ENCODE measurements at places on chromosomes 7 and 10.

DNA sequence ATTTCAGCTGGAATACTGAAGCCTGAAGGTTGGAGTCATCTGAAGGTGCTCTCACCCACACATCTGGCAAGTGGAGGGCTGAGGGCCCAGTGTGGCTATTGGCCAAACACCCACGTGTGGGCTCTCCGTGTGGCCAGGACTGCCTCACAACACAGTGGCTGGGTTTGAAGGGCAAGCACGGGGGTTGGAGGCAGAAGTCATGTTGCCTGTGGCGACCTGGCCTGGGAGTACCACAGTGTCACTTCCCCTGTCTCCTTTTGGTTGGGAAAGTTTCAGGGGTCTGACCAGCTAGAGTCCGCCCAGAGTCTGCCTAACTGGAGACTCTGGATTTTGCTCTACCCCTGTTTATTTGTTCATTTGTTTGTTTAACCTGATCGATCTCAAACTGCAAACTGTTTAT is 169.5 kb downstream of the DNAJB6 start:
- DNase-seq: no peak

GRCh38 chr10:97873569-97873968 is 23.9 kb downstream of the GOLGA7B start:
- DNase-seq: no peak

DNA sequence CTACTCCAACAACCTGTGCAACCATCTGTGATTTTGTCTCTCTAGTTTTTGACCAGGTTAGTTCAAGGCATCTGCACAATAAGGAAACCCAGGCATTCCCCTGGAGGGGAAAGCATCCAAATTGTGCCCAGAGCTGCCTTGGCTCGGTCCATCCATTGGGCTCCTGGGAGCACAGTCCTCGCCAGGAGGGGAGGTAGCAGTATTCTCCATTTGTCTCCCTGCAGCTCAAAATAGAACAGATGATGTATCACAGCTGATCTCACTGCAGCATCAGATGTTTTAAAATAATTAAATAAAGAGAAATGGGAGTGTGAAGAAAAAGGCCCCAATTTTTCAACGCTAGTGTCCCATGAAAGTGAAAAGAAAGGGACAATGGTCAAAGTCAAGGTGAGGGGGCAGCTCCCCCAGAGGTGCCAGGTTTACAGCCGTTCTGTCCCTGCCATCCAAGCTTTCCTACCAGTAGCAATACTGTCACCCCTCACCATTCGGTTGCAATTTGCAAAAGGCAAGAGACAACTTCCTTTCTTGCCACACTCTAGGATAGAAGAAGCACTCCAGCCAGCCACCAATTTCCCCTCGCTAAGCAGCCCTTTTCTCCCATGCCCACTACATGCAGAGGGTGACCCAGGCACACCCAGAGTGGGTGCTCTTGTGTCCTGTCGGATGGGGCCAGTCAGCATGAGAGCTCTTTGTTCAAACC is 43.7 kb downstream of the KCNMA1 start:
- DNase-seq: no peak

DNA sequence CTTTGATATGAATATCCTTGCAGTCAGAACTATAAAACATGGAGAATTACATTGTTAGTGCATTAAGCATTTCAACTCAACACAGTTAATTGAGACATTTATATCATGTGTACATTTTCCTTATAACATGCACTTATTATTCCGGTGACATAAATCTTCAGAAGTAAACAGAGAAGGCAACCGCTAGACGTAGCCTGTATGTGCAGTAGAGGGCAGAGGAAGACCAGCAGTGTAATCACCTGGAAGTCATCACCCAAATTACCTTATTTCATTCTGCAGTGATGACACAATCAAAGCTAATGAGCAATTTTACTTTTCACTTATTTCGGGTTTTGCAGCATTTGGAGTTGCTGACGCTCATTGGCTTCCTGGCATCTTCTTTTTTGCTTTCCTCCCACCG is 394.6 kb downstream of the SDK1 start:
- no peak for DNase-seq

DNA sequence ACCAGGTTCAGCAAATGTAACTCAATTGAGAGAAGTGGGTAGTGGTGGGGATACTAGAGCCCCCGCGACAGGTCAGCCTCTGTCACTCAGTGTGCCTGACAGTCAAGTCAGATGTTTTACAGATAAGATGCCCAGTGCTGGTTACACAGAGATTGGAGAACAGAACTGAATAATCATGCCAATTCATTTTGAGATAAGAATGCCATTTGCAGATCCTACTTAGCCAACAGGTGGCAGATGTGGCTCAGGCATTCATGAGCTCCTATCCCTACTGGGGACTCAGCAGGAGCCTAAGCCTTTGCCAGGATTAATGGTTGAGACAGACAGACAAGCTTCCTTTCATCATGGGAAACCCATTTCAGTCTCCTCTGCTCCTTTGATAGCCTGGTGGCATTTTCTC is 137.8 kb downstream of the MAPK8 start:
- DNase-seq: no peak

GRCh38 chr7:47908720-47909119 is 39.5 kb downstream of the PKD1L1 start:
- DNase-seq: no peak

DNA sequence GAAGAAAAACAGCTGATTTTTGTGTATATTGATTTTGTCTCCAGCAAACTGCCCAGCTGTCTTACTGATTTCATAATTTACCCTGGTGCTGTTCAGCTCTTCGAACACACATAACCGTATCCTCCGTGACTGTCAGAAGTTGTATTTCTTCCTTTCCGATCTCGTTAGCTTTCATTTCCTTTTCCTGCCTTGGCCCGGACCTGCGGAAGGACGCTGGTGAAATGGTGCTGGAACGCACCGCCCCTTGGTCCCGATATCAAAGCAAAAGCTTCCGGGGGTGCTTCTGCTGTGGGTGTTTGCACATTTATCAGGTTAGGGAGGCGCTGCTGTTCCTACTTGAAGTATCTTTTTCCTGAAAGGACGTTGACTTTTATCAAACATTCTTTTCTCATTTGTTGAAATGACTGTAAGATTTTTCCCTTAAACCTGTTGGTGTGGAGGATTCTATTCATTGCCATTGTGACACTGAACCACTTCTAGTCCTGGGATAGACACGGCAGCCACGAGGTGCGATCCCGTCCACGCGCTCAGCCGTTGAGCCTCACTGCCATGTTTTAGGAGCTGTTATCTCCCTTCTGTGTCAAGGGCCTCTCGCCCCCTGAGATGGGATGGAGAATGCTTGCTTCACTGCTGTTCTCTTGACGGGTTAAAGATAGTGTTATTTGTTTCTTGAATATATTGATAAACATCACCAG is 72.6 kb downstream of the FOXL3 start:
- DNase-seq: no peak

GRCh38 chr10:15606377-15606776 is 113.3 kb downstream of the ITGA8 start:
- no peak for DNase-seq

GRCh38 chr10:111267673-111268072 is 190.8 kb downstream of the ADRA2A start:
- no peak for DNase-seq

- DNase-seq: no peak
These were observed 424.7 kb upstream of the FOXK1 start for GRCh38 chr7:4257146-4258111.

- DNase-seq: no peak
These were observed 245.5 kb upstream of the PPP2R2D start for GRCh38 chr10:131655101-131655849.

GRCh38 chr7:23544913-23545354 is 13.2 kb upstream of the TRA2A start:
- DNase-seq: no peak

GRCh38 chr10:43972976-43973647 is 324.4 kb upstream of the ZNF32 start:
- DNase-seq: no peak

GRCh38 chr10:12067336-12067735 is 1.4 kb upstream of the DHTKD1 start:
- DNase-seq: no peak

DNA sequence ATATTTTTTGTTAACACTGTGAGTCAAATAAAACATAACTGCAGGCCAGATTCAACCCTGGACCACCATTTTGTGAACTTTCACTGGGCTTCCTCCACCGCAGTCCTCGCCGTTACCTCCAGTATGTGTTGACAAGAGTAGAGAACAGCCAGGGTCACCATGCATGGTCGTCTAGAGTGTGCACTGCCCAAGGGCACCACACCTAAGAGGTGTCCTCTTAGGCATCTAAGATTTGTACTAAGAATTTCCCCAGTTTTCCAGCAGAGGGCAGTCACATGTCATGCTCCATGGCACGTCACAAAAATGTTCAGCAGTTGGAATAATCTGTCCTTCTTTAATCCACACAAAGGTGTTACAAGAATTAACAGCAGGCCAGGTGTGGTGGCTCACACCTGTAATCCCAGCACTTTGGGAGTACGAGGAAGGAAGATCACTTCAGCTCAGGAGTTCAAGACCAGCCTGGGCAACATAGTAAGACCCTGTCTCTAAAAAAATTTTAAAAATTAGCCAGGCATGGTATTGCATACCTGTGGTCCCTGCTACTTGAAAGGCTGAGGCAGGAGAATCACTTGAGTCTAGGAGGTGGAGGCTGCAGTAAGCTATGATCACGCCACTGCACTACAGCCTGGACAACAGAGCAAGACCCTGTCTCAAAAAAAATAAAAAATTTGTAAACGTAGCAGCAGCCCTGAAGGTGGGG is 71.2 kb upstream of the FOXK1 start:
- DNase-seq: no peak

- DNase-seq: no peak
These were observed at the start of gene CYP17A1 for GRCh38 chr10:102837230-102837721. Gene CYP17A1 (minus strand): TSS chr10:102837413. CDS start chr10:102837361, 52 bp downstream.

DNA sequence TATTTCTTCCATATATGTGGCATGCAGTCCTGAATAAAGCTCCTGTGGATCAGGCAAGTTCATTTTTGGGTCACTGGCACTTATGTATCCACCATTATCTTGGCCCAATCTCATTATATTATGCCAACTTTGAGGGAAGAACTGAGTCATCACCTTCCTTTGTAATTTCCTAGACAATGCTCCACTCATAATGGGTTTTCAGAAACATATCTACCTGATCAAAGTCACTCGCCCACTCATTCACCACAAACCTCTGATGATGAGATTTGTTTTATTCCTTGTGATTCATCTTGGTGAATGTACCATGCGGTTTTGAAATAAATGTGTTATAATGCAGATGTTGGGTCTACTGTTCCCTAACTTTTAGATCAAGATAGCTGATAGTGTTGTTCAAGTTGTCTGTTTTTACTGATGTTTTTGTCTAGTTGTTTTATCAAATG is 525.8 kb downstream of the KIF20B start:
- no peak for DNase-seq

DNA sequence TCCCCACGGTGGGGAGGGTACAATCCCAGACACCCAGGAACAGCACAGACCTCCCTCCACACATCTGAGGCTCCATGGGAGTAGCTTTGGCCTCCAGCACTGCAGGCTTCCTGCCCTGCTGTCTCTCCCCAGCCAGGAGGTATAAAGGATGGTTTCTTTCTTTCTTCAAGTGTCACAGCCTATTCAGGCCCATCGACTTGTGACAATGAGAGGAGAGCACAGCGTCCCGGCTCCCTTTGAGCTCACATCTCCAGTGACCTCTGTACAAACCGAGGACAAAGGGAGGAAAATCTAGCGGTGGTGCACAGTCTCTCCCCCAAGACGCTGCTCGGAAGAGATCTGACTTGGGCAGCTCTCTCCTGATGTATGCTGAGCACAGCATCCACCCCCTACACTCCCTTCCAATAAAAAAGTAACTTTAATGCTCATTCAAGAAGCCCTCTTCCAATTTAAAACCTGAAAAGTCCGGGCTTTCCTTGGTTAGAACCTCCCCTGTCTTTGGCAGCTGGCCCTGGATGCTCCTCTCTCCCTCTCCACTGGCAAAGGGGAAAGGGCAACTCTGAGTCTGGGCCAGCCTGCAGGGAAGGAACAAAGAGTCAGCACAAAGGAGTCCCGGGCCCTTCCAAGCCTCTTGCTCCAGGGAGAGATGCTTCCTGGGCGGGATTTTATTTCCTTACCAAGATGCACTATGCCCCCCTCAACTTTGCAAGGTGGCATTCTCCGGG is 18.0 kb downstream of the CHST15 start:
- no peak for DNase-seq

- DNase-seq: no peak
These were observed 36.9 kb upstream of the KDM7A start for GRCh38 chr7:140213684-140214074.

- DNase-seq: no peak
These were observed 14.3 kb downstream of the HKDC1 start for GRCh38 chr10:69234447-69234846.

GRCh38 chr7:44537442-44537841 is 3.7 kb downstream of the NPC1L1 start:
- DNase-seq: no peak

GRCh38 chr10:61897671-61898434 is 3.6 kb upstream of the ARID5B start:
- DNase-seq: no peak

DNA sequence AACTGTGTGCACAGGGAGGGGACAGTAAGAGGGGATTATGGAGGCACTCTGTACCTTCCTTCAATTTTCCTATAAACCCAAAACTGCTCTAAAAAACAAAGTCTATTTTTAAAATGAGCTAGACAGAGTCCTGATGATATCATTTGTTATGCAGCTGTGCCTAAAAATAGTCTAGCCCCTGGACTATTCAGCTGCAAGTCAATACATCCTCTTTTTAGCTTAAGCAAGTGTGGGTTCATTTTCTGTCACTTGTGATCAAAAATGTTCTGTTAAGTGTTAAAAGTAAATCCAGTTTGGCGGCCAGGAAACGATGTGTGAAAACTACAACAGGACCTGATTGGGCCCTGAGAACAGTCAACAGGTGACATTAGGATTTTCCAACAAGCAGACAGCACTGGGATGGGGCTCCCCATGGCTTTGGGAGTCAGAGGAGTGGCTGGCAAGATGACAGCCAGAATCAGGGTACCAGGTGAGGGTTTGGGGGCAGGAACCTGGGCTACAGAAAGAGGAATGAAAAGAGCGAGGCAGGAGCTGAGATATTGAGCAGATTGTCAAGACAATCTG is 33.9 kb downstream of the FAM107B start:
- no peak for DNase-seq

GRCh38 chr10:11237571-11237970 is 219.9 kb downstream of the CELF2 start:
- DNase-seq: no peak

- no peak for DNase-seq
These were observed 1.2 kb downstream of the AGR3 start for GRCh38 chr7:16880554-16880953.

- no peak for DNase-seq
These were observed 108.8 kb downstream of the SGMS1 start for GRCh38 chr10:50514995-50515394.

DNA sequence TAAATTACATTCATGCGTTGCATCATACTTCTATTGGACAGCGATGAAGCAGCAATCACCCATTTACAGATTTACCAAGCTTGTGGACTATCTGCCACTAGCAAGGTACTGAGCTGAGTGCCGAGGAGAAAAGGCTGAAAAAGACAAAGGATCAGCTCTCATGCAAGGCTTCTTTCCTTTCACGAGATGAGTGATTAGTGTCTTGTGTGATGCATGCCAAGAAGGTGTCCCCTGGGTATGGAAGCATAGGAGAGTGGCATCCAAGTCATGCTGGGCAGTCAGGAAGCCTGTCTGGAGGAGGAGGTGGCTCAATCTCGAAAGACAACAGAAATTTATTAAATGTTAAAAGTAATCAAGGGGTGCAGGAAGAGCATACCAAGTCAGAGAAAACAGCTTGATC is 40.9 kb downstream of the ACSM6 start:
- no peak for DNase-seq

GRCh38 chr10:77296534-77297392 is 340.8 kb downstream of the KCNMA1 start:
- no peak for DNase-seq

Data from stimulated activated CD4-positive, alpha-beta T cell treated with anti-CD3 and anti-CD28 coated beads, Interleukin-1b, Interleukin-23, amount 100 ng/mL, for 1 hour (primary cell).